ENCODE measurements at places on chromosomes 3 and 15. TPM values are rescaled to one million over a fixed set of nuclear protein-coding genes. Genes with fewer than 3 reads are reported as not detected.

CTDSPL gene
- 107 TPM for polyA plus RNA-seq

DNA sequence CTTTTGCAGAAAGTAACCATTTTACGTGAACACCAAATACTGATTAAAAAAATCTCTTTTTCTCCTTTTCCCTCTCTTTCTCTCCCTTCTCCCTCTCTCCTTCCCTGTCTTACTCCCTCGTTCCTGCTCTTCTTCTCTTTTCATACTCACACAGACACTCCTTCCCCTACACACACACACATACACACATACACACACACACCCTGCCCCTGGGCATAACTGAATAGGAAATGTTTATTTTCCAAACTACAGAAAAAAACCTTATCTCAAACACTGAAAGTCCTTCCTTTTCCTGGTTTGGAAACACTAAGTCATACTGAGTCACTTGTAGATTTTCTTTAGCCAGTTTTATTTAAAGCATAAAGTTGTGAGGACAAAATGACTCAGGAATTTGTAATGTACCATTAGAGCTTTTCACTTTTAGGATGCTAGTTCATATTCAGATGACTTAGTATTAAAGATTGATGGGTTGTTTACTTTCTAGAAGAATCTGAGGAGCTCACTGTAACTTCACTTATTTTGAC lies 62.4 kb downstream of the MBNL1 start:
- no peak for DNase-seq

LXN gene
- 34.4 TPM for polyA plus RNA-seq

DNA sequence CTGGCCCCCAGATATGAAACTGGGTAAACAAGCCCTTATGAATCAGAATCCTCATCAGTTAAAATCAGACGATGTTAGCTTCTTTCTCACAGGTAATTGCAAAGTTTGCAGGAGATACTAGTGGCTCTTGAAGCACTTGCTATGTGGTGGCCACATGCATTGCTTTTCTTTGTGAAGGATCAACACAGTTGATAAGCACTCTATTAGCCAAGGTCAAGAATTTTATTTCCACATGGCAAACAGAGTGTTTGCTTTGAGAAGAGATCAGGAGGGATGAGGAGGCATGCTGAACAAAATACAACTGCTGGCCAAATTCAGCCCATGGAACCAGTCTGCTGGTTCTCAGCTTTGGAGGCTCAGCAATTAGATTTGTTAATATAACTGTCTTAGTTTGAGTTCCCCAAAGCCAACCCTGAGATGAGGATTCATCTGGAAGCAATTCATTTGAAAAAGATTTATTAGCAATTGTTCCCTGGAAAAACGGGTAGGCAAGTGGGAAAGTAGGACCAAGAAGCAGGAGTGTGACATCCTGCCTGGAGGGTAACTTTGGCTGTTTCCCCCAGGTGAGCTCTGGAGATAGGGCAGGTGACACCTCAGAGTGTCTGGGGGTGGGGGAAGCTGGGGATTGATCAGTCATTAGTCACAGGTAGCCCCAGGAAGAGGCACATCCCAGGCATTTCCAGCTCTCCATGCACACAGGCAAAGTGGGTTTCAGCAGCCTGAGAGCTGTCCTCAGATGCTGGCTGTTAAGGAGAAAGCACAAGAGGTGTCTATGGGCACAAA lies 180.3 kb downstream of the ABHD5 start:
- DNase-seq = no peak

PARP16 gene
- 15.4 TPM for polyA plus RNA-seq

DNA sequence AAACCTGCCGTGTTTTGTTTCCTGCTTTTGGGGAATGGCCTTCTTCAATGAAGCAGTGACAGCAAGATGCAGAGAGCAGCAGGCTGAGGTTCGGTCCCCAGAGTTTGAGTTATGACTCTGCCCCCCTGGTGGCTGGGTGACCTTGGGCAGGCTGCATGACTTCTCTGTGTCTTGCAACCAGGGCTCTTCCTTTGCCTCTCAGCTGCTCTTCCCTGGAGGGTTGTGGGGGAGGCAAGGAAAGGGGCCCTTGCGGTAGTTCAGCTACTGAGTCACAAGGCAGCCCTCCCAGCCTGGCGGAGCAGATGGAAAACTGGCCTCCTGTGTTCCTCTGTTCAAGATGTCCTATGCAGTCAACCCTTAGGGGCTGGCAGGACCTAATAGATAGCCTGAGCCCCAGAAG lies 17.1 kb downstream of the CTXND1 start:
- no peak for DNase-seq

DNA sequence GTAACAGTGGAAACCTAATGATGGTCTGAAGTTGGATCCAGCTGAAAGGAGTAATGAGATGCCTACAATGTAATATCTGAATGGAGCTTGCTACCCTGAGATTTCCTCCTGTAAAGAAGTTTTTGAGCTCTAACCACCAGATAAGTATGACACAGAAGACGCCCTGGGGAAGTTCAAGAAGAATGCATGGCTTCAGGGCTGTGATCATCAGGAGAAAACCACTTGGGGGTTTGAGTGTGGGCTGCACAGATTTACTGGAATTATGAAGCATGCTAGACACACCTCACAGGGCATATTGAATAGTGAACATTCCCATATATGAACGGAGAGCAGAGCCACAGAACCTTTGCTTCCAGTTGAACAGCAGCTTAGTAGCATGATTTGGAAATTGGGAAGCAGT lies 10.6 kb upstream of the CCDC80 start:
- no peak for DNase-seq

AADACL2 gene
- not detected for polyA plus RNA-seq

- no peak for DNase-seq
Measured at GRCh38 chr15:70475407-70475781, 288.0 kb downstream of the UACA start.

GRCh38 chr15:79874242-79874641 lies 22.6 kb downstream of the MTHFS start:
- DNase-seq = no peak

DNA sequence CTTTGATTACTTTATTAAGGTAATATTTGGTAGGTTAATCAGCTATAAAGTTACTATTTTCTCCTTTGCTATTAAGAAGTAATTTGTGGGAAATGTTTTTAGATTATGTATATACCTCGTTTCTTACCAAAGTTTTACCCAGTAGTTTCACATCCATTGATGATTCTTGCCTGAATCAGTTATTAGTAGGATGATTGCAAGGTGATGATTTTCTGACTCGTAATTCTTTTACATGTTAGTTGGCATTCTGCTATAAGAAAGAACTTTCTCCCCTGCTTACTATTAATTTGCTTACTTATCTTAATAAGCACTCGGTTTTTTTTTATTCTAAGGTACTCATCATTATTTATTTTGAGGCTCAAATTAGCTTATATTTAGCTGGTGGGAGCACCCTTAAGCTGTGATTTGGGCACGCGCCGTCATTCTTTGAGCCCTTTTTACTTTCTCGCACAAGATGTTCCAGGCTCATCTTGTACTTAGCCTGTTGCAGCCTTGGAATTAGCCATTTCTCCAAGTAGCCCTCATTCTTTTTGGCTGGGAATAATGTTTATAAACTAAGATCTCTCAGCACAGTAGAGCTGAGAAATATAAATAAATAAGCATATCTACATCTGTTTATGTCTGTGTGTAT lies 15.3 kb downstream of the USP3 start:
- DNase-seq = no peak

ZNF385D gene
- 16.3 TPM for polyA plus RNA-seq

- DNase-seq = no peak
Measured at GRCh38 chr3:123379041-123379830, 69.7 kb downstream of the ADCY5 start.

- no peak for DNase-seq
Measured at GRCh38 chr15:51022206-51022605, 72.5 kb downstream of the TNFAIP8L3 start.

DNA sequence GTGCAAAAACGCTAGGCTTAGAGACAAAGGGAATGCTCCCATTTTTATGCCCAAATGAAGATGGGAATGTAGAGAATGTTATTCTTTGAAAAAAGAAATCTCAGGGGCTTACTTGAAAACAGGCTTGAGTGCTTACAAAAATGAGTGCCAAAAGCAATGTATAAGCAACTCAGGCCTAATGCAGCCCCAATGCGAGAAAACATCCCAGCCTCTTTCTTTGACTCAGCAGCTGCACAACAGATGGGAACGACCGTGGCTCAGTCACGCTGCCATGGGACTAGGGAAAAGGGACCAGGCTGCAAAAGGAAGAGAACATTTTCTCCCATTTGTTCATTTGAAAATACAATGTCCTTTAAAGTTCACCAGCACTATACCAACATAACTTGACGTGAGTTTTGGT lies 246.4 kb upstream of the LRIG1 start:
- DNase-seq = no peak

DNA sequence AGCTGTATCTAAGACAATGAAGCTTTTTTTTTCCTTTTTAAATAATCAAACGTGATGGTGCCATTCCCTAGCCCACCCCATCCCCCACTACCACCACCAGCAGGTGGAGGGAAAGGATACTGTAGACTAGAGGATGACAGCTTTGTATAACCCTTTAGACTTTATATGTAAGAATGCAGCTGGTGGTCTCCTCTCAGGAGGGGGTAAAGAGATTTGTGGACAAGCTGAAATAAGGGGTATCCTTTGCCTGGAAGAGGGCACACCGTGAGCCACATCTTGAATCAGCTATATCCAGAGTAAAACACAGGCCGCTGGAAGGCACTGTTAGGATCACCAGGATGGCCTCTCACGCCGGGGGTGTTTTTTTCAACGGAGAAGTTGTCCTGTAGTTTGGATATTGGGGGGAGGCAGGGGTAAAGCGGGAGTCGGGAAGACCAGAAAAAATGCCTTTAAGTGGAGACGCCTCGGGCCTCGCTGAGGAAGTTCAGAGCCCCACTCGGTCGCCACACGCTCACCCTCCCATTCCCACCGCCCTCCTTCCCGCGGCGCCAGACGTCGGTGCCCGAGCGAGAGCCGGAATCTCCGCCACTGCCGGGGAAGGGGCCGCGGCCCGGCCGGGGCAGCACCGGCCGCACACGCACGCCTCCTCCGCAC lies 986 bp downstream of the KPNA4 start:
- DNase-seq = no peak

GRCh38 chr3:24184528-24185176 lies 239.6 kb downstream of the NR1D2 start:
- DNase-seq = no peak

GRCh38 chr3:57158813-57159738 lies 6.1 kb downstream of the IL17RD start:
- no peak for DNase-seq

CNTN4 gene
- polyA plus RNA-seq = 27.7 TPM

GRCh38 chr3:131797776-131798175 lies 237.0 kb downstream of the CPNE4 start:
- DNase-seq = no peak

DNA sequence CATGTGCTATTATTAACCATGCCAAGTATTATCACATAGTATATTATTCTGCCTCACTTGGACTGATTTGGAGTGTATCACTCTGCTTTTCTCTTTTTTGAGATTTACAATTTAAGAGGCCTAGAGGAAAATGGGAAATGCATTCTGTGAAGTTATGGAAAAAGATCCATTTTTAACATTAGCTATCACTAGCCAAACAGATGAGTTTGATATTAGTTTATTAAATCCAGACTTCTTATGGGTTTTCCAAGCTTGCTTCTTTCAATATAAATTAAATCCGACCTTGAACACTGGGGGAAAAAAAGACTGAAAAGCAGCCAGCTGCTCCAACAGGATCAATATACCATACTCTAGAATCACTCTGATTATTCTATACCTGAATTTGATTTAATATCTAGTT lies 30.1 kb upstream of the PLOD2 start:
- DNase-seq = no peak

DNA sequence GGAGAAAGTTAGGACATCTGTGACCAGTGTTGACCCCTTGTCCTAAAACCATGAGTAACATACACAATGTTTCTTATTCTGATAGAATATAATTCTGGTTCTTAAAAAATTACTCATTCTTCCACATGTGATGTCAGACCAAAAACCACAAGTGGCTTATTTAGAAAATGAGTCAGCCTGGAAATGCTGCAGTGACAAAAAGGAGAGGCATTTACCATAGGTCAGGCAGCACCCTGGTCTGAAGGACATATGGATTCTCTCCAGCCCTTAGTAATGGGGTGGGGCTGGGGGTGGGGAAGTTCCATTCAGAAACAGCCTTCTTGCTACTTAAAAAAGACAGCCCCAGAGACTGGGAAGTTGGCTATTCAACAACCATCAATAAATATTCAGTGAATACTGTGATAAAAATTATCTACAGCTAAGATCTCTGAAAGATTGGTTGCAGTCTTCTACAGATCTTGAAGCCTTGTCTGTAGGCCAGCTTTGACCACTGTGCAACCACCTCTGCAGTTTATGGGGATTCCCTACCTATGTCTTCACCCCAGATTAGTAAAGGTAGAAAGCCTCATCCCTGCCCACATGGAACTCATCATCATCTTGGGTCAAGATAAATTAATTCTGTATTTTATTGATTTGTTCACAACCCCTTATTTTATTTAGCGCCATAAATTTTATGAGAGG lies 34.9 kb upstream of the TIMP4 start:
- DNase-seq = no peak

DNA sequence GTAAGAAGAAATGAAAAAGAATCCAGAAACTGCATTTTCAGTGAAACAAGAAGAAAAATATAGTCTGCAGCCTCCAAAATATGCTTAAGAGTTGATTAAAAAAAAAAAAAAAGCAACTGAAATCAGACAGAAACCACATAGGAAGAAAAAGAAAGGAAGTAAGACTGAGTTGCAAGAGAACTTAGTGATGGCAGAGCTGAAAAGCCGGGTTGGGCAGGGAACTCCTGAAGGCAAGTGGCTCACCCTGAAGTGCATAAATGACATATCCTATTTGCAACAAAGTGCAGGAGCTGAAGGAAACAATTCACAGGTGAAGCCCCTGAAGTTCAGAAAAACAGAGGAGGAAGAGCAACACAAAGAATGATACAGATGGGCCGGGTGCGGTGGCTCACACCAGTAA lies 108.8 kb upstream of the SLC25A36 start:
- DNase-seq = no peak

DNA sequence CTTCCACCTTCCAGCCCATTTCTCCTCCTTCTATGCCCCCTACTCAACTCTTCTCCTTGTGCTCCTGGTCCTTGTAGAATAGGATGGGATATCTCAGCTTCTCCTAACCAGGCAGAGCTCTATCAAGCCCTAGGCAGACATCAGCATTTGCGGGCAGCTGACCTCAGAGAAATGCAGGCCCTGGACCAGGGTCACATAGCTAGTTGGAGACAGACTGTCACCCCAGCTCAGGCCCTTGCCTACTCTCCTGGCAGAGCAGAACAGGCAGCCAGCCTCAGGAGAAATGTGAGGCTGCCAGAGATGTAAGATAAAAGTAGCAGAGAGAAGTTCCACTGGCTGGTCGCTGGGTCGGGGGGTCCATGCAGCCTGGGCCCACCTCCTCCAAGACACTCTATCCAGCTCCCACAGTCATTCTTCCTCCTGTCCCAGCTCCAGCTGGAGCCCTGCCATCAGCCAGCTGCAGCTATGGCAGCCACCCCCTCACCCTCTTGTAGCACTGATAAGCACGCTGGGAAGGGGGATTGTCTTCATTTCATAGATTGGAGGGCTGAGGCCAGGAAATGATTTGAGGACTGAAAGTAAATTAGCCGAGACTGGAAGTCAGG lies 4.0 kb downstream of the CYP8B1 start:
- no peak for DNase-seq

DNA sequence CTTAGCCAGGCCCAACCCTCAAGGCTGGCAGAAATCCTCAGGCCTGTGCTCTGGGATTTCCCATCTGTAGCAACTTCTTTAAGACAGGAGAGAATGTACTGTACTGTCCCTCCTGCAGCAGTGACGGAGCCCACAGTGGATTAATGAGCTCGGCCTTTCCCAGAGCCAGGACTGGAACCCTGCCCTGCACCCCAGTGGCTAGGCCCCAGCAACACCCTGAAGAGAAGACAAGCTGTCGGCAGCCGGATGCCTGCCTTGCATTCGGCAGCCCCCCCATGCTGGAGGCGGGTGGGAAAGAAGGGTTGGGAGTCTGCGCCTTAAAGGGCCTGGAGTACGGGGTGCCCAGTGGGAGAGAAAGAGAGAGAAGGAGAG lies 32.0 kb downstream of the KLHL25 start:
- DNase-seq = no peak
